T-cell (primary cell): ENCODE measurements at places on chromosomes 4 and X.

DNA sequence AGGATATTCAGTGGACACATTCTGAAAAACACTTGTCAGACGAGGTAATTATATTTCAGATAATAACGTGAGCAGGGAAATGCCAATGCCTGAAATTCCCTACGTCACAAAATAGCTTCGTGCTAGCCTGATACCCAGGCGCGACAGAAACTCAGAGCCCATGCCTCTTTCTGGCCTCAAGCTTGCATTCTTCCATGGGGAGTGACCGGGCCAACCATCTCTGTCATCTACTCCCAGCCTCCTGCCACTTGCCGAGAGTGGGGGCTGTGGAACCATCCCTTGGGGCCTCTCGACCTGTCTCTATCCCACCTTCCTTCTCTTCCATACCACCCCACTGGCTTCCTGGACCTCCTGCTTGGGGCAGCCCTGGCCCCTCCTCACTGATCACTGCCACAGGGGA is 34.5 kb upstream of the CDKN2AIP start:
- DNase-seq: no peak

GRCh38 chr4:28792917-28793597 is 1927.1 kb upstream of the PCDH7 start:
- DNase-seq: no peak

- DNase-seq: no peak
Measured at GRCh38 chr4:181827246-181827645, 416.0 kb upstream of the TENM3 start.

- DNase-seq: peak; percentile 11
Measured at GRCh38 chr4:16227462-16227868, 1.2 kb upstream of the TAPT1 start.

- DNase-seq: no peak
Measured at GRCh38 chr4:56200275-56200674, 187.0 kb downstream of the AASDH start.

DNA sequence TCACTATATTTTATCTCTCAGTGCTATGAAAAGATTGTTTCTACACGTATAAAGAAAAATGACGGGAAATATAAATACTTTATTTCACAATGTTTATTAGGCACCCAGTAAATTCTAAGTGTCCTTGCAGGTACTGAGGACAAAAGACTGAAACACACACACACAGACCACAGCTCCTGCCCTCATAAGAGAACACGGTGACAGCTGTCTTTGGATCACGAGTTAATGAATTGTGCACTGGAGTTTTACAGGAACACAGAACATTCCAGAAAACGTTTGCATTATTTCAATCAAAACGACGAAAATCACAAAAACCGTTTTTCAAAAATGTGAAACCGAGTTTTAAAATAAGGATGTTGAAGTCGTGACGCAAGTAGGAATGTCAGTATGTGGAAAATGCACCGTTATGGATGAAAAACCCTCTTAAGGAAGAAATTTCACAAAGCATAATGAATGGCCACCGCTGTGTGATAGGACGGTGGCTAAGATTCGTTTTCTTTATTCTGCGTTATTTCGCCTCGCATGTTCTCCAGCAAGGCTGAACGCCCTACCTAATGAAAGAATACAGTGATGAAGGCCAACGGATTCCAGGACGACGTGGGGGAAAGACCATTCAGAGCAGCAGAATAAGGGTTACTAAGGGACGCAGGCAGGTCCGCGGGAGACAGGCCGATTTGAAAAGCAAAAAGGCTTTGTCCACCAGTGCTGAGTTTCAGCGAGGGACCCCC is 24.2 kb downstream of the FAM156A start:
- no peak for DNase-seq

DNA sequence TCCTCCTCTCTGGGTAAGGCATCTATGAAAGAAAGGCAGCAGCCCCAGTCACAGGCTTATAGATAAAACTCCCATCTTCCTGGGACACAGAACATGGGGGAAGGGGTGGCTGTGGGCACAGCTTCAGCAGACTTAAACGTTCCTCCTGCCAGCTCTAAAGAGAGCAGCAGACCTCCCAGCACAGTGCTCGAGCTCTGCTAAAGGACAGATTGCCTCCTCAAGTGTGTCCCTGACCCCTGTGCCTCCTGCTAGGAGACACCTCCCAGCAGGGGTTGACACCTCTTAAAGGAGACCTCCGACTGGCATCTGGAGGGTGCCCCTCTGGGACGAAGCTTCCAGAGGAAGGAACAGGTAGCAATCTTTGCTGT is 89.9 kb downstream of the EFHC2 start:
- no peak for DNase-seq

GRCh38 chrX:19063030-19063429 is 59.2 kb downstream of the ADGRG2 start:
- no peak for DNase-seq

GRCh38 chrX:40004246-40004535 is 93.6 kb downstream of the BCOR start:
- DNase-seq: no peak

- no peak for DNase-seq
Measured at GRCh38 chrX:151596282-151596681, 32.8 kb downstream of the PASD1 start.

DNA sequence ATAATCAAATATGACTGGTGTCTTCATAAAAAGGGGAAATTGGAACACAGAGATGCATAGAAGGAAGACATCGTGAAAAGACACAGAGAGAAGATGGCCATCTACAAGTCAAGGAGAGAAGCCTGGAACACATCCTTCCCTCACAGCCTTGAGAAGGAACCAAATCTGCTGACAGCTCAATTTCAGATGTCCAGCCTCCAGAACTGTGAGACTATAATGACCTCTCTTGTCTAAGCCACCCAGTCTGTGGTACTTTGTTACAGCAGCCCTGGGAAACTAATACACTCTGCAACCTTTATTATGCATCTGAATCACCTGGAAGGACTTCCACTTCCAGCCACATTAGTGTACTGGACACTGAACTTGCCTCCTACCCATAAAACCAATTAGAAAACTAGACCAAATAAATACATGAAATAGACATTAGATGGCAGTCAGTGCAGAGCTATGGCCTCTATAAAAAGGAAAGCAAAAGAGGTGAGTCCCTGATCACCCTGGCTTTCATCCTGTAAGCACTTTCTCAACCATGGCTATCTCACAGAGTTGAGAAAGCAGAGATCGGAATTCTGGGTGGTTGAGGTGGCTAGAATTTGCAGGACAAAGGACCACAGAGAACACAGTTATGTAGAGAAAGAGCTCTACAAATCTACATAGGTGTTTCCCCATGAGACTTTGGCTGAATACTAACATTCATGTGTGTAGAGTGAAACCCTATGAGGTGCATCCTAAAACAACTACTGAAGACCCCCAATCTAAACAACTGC is 25.7 kb downstream of the GAB3 start:
- DNase-seq: no peak

DNA sequence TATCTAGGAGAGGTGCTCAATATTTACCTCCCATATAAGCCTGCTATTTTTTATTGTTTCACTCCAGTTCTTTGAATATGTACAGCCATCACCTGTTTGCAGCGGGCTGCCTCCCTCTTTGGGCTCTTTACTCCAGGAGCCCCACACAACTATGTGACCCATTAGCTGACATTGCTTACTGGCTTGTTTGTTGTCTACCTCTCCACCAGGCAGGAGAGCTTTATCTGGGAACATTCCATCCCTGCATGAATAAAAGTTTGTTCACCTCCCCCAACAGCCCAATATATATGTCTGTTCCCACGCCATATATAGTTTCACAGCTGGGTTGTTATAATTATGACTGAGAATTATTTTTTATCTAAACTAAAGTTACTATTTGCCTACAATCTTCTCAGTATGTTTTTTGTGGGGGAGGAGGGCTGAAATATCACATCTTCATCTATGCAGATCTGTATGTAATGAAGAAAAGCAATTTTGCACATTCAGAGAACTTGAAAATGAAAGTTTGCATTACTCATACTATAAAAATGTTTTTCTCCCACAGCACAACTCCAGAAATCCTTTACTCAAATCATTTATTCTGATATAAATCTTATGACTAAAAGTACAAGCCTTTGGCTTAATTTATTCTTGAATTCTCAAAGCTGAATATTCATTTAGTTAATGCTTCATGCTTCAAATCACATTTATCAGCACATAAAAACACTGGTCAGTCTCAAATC is 61.2 kb upstream of the DAPP1 start:
- no peak for DNase-seq

DNA sequence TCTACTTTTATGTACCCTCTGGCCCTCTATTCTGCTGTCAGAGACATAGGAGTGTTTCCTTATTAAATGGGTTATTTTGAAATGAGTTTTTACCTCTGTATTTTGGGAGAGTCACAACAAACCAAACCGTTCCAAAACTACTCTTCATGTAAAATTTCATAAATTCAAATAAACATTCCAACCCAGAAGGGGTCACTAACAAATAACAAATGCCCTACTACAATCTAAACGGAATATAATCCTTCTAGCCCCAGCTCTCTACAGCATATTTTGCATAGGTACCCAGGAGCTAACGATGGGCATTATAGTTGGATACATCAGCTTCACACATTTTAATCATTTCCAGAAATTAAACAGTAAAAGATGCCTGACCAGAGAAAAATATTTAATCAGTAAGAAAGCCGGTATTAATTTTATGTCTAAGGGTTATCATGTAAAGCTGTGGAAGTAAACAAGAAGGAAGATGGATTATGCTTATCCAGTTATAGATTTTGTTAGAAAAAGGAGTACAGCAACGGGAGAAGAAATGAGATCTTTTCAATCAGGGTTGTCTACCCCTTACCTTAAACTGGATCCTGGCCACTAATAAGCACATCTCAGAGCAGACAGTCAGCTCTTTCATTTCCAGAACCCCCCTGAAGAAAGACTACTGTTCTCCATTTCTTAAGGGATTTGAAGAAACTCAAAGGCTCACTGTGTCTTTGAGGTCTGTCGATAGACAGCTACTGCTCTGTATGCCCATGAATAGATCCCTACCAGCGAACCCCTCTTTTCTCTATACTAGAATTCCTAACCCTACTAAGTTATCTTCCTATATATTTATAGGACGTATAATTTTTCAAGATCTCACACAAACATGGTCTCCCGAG is 1.2 kb downstream of the UGDH start:
- no peak for DNase-seq

DNA sequence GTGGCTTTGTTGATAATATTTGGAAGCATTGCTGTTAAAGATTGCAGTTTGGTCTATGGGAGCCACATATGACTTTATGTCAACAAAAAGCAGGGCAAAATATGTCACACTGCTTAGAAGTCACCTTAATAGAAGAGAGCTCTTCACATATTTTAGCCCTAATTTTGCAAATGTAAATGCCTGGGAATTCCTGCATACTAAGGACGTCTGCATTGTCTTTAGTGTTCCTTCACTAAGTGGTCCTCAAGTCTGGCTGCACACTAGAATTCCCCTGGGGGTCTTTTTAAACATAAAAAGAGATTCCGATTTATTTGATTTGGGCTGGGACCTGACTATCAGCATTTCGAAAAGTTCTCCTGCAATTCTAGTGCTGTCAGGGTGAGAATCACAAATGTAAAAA is 495.1 kb upstream of the FAM241A start:
- no peak for DNase-seq

DNA sequence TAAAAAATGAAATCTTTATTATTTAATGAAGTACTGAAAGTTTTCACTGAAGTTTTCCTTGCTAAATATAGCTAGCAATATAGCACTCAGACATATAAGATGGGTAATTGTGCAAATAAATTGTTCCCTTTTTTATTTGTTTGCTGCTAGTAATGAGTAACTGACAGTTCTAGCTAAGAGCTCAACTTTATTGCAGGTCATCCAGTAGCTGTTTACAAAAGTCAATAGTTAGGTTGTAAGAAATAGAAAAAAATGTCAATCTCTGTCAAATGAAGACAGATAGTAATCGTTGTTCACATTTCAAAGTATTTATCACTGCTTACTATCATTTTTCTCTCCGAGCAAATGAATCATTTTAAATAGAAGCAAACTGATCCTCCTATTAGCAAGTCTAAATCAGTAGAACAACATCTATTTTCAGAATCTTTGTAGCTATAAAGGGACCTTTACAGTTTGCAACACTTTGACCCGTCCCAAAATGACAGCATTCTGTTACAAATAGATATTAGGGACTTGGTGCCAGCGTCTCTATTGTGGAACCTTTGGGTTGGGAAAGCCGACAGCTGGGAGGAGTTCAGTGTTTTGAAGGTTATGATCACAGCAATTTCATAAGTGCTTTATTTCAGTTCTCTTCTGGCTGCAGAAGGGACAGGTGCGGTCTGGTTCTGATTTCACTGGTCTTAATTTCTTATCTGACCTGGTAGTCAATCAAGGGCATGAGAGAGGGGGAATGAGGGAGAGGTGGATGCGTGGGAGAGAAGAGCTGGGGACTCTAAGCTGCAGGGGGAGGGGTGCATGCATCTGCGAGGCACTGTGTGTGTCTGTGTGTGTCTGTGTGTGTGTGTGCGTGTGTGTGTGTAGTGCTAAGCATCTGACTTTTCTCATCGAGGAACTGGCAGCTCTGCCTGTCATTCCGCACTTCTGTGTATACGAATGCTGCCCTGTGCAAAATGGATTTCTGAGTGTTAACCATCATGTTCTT is 227.9 kb upstream of the PITX2 start:
- no peak for DNase-seq

DNA sequence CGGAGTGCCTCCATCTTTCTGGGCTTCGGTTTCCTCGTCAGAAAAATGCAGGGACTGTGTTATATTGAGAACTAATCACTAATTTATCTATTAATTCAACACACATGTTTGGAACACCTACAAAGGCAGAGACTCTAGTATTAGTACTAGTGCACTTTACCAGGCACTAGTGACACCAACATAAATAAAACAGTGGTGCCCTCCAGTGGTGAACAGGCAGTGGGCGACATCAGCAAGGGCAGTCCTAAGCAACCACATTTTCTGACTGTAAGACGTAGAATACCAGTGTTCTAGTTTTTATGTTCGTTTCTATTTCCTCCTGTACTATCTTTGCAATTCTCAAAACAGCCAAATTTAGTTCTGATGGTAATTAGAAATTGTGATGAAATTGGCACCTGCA is 69.1 kb upstream of the UCP1 start:
- no peak for DNase-seq

DNA sequence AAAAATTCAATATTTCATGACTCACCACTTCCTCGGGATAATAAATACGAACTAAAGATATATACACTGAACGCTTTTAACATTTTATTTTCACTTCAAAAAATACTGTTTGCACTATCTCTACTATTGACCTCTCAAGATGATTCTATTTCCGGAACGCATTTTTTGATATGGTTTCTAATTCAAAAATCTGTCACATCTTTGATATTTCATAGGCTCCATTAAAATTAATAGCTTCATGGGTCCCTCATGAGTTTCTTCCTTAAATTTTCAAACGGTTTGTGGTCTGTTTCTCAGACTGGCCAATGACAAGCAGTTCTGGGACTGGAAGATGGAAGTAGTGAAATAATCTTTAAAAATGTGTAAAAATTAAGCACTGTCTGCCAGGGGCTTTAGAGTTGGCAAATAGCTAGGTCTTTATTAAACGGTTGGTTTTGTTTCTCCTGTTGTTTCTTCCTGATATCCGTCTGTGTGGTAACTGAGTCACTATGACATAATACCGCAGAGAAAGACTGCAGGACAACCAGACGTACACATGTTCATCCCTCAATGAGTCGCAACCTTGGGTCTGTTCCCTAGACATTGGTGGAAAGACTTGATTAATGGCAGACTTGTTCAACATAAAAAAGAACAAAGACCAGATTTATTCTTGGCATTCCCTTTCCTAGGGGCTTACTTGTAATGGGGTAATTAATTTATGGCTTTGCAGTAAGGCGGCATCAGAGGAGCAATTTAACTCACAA is 133.8 kb downstream of the PALLD start:
- no peak for DNase-seq

GRCh38 chr4:14277505-14277904 is 650.0 kb upstream of the BOD1L1 start:
- DNase-seq: no peak

GRCh38 chr4:38590046-38590445 is 74.0 kb upstream of the KLF3 start:
- no peak for DNase-seq
